Fibroblast of skin of left quadriceps (primary cell): ENCODE measurements at places on chromosomes 16 and 17.

DNA sequence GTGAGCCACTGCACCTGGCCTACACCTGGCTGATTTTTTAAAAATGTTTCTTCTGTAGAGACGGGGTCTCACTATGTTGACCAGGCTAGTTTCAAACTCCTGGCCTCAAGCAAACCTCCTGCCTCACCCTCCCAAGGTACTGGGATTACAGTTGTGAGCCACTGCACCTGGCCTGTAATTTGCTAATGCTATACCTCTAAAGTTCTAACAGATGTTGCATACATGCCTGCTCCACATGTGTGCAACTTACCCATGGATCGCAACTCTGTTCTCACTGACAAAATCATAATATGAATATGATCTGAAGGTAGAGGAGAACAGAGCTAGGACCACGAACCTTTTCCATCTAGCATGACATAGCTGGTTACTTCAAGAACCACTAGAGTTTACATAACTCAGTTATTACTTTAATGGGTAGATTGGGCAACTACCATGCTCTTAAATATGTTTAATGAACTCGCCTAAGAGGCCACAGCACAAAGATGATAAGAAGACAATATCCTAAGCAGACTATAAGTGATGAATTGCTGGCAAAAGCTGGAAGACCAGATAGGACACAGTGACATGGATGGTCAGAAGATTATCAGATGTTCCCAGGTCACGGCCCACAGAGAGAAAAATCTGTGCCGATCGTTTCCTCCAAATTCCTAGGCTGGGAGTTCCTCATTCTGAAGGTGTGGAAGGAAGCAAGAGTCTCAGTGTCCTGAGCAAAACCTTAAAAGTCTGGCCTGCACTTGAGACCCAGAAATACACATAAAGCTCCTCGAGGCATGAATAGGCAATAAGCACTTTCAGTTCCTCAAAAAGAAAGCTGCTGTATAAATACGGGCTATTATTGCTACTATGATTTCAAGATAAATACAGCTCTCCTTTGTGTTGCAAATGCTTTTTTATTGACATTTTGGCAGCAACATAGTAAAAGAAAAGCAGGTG is 53.6 kb upstream of the ICAM2 start:
- no peak for DNase-seq

DNA sequence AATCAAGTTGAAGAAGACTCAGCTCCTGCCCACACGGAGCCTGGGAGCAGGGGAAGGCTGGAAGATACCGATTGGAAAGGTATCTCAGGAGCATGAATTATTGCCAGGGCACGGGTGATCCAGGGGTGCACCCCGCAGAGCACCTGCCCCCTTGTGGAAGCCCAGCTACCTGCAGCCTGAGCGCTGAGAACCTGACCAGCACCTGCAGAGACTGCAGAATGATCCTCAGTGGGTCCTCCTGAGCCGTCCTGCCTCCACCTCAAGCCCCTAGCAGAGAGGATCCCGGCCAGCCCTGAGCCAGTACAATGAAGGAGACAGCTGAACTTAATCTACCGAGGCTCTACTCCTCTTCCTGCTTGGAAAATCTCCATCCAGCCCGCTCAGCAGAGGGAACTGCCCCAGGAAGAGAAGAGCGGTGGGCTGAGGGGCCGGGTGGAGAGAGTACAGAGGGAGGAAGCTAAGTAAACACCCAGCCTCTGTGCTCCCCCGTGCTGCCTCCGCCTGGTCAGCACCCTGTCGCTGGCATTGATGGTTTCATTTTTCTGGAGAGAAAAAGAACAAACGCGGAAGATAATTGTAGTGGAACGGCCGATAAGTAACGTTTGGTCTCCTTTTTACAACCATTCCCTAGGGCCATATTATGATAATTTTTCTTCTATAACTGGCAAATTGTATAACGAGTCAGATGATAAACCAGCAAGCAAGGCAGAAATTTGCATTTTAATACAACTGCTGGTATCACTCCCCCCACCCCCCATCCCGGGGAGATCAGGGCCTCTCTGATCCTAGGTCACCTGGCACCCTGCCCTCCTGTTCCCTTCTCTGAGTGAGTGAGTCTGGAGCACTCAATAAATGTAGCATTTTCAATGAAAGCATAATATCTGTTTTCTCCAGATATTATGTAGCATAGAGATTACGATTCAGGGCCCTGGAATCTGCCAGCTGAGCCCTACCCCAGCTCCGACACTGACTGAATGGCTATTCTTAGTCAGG is 204.5 kb upstream of the RPL38 start:
- no peak for DNase-seq

- DNase-seq = no peak
Observed at GRCh38 chr17:9370467-9370866, 205.2 kb downstream of the STX8 start.

DNA sequence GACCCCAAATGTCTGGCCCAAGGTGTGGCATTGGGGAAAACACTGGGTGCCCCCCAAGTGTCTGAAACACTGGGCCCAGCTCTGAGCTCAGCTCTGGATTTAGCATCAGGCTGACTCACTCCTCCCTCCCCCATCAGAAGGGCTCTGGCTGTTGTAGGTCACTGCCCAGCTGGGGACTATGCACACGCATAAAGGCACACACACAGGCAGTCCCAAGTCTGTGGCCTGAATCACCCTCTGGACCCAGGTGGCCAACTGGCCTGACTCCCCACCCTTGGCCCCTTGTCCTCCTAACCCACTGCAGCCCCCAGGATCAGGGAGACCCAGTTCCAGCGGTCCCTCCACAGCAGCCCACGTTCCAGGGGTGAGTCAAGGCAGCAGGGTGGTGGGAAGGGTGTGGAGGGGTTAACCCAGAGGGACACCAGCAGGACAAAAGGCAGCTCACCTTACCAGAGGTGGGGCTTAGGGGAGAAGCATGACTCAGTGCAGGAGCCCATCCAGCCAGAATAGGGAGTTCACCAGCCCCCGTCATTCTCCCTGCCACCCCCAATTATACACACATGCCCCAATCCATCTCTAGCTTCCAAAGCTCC is 47.0 kb downstream of the MYO18A start:
- no peak for DNase-seq

GRCh38 chr16:35255186-35255803 is 1795.9 kb downstream of the TP53TG3F start:
- DNase-seq = no peak

- DNase-seq = no peak
Observed at GRCh38 chr17:75810216-75810615, 25.6 kb downstream of the UNK start.

DNA sequence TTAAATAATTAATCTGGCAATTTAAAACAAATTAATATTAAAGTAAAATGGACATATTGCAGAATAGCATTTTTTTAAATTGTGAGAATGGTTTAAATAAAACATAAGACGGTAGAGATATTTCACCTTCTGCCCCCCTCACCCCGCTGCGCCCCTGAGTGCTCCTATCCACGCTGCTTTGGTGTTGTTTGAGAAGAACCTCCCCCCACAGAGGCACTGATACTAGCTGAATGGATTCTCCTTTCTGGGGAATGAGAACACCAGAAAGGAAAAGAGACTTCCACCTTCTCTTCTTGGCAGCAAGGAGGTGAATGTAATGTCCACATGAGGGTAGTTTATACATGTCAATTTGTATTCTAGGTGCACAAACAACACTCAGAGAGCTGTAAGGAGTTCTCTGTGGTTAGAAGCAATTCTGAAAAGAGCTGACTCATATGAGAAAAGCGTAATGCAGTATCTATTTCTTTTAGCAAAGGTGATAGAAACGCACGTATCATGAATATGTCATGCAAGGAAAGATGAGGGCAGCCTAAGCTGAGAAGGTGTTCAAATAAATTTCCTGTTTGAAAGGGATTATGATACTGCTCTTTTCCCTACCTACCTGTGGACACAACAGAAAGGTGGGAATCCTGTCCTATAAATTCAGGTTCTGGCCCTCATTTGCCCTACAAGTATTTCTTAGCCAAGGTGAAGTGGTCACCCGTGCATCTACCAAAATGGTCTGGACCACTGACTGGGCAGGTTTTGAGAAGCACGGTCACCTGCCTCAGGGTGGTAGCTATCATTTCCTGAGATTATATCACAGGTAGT is 126.9 kb downstream of the PARN start:
- DNase-seq = no peak

DNA sequence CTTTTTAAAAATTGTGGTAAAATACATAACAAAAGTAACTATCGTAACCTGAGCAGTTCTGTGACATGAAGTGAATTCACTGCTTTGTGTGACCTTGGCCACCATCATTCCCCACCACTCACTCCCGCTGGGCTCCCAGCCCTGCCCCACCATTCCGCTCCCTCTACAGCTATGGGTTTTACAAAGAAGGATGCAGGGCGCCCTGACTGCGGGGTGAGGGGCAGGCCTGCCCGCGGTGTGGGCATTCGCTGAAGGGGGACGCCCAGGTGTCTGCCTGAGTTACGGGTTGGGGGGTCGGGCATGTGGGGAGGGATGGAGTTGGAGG is at the start of gene CEMP1:
TSS of gene CEMP1 (minus strand) at position 38 of the 325 bp plus-strand sequence. CDS start 335 bp downstream, outside the sequence.
- DNase-seq = no peak

DNA sequence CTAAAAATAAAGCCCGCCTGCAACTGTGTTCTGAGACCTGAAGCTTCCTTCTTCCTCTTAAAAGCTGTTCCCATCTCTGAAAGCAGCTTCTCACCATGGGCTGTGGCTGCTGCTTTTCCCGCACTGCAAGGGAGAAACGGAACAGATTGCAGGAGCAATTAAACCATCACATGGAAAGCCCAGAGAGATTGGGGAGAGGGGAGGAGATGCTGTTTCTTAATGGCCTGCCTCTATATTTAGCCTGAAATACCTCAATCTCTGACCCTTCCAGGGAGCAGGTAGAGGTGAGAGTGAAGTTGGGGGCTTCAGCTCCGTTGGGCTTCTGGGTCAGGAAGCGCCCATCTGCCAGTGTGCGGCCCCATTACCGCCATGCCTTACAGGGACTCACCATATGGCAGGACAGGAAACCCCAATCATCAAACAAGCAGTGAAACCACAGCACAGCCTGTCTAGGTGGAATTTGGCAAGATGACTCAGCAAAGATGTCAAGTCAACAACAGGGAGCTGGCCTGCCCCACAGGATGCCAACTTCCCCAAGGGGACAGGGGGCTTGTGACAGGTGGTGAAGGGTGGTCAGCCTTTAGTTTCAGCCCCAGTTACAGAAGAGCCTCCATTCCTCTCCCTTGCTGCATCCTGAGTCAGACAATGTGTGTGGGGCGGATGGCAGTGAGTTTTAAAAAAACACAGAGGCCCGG is 286.6 kb upstream of the CCL2 start:
- DNase-seq = no peak

DNA sequence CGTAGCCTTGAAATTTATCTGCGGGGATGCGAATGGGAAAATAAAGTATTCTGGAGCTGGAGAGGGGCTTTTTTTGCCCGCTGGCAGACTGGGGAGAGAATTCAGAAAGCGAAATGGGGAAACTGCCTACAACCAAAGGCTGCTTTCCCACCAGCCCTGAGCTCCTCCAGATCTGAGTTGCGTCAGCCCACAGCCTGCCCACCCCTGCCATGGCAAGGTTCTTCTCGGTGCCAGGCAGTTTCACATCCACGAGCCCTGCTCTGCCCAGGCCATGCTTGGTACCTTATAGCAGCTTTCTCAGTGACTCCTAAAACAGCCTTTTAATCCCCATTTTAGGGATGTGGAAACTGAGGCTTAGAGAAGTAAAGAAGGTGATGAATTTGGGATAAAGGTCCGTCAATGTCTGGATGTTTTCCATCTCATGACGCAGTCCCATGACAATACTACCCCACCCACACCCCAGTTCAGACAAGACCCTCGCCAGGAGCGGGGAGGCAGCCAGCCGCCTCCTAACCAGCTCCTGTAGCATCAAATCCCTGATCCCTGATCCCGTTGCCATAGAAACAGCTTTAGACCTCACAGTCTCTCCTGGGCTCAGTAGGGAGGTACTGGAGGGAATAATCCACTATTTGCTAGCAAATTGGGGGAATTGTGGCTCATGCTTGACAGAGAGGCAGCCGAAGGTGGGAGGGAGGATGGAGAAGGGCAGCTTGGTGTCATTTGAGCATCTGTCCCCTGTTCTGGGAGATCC is 113.5 kb downstream of the MGAT5B start:
- DNase-seq = no peak

- no peak for DNase-seq
Observed at GRCh38 chr16:51163894-51164566, 13.0 kb upstream of the SALL1 start.

DNA sequence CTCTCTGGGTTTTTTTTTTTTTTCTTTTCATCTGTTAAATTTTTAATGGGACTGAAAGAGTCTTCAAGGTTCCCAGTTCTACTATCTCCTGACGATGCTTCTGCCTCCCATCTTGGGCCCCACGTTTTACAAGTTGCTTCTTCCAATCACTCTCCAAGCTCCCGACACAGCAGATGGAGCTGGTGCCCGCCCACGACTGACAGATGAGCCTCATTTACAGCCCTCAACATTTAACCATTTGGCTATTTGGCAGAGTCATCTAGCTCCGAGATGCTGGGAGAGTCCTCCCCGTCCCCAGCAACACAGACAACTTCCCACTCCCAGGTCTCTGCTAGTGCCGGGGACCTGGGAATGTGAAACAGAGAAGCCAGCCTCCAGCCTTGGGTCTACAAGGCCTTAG is 276.9 kb downstream of the SHISA9 start:
- no peak for DNase-seq

DNA sequence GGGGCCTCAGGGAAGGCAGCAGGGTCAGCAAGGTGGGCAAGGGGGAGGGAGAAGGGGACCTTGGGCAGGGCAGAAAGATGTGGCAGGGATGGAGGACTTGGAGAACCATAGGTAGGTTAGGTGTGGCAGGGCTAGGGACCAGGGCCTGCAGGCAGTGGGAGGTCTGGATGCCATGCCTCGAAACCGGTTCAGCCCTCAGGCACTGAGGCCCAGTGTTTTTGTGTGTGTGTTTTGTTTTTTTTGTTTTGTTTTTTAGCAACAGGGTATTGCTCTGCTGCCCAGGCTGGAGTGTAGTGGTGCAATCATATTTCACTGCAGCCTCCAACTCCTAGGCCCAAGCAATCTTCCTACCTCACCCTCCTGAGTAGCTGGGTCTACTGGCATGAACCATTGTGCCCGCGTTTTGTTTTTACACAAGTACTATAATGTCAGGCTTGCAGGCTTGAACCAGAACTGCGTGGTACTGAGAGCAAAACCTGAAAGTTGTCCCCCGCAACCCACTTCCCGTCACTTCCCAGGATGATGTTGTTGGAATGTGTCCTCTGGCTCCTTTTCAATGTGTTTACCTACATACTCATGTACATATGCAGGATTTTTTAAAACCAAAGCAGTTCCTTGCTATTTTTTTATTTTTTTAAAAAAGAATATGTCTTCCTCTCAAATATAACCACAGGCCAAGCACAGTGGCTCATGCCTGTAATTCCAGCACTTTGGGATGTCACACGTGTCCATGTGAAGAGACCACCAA is 12.4 kb downstream of the ODAD4 start:
- no peak for DNase-seq
